Stimulated activated CD4-positive, alpha-beta T cell treated with anti-CD3 and anti-CD28 coated beads, Interleukin-15, amount 100 ng/mL, for 1 hour (primary cell): ENCODE measurements at places on chromosomes 1 and 21.

- DNase-seq, result no peak
Observed at GRCh38 chr1:243686159-243686558, 163.9 kb downstream of the AKT3 start.

DNA sequence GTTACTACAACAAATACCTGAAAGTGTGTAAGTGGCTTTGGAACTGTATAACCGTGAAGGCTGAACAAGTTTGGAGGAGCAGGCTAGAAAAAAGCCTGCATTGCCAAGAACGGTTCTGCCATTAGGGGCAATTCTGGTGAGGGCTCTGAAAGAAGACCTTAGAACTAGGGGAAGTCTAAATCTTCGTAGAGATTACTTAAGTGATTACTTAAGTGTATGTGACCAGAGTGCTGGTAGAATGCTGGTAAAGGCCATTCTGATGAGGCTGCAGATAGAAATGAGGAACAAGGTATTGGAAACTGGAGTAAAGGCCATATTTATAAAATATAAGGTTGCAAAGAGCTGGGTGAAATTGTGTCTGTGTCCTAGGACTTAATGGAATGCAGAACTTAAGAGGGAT, 158.0 kb downstream of the CLIC6 start:
- no peak for DNase-seq

DNA sequence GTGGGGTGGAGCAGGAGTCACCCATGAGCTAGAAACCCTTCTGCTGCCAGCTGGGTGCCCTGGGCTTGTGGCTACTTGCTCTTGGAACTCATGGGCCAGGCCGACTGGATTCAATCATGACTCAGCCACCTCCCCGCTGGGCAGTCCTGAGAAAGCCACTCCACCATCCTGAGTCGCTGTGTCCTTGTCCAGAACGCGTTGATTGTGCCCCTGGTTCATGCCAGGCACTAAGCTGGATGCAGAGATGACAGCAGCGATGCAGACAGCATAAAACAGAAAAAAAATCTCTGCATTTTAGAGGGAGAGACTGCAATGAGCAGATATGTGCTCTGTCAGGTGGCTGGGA, 10.6 kb downstream of the PADI1 start:
- no peak for DNase-seq

- DNase-seq, result no peak
Observed at GRCh38 chr1:200279810-200280411, 129.9 kb downstream of the ZNF281 start.

DNA sequence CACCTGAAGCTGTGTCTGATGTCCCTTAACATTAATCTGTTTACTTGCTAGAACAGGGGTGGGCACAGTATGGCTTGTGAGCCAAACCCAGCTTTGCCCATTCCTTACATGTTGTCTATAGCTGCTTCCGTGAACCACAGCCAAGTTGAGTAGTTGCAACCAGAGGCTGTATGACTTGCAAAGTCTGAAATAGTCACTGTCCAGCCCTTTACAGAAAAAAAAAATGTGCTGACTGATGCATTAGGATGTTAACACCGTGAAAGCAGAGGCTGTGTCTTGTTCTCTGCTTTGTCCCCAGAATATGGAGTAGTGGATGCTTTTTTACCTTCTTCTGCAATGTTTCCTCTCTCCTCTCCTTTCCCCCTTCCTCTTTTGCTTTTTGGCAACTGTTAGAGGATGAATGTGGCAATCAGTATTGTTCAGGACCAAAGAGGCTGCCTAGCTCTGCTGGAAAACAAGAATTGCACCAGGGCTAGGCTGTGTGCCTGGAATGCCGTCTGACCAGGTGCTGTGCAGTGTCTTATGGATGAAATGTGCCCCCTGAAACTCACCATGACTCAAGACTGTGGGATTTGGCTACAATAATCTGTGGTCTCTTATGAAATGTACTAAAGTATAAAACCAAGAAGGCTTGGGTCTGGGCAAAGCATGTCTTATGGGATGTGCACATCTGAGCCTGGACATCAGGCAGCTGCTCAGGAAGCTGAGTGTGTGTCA, 79.6 kb upstream of the GCLM start:
- no peak for DNase-seq

DNA sequence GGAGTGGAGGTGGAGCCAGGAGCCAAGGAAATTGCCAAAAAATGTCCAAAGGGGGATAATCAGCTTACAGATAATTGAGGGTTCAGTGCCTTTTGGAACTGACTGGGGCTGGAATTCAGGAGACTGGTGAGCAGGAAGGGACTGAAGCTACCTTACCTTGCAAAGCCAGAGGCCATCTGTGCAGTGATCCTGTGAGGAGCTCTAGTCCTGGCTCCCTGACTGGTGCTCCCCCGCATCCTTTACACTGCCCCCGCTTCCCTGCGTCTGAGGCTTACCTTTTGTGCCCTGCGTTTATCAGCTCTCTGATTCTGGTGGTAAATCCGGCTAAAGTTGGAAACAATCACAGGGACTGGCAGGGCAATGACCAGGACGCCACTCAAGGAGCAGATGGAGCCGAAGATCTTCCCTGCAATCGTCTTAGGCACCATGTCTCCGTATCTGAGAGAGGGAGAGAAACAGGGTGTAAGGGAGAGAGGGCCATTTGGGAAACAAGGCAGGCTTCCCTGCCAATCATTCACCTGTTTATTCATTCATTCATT, 31.0 kb downstream of the DDX20 start:
- DNase-seq, result no peak

DNA sequence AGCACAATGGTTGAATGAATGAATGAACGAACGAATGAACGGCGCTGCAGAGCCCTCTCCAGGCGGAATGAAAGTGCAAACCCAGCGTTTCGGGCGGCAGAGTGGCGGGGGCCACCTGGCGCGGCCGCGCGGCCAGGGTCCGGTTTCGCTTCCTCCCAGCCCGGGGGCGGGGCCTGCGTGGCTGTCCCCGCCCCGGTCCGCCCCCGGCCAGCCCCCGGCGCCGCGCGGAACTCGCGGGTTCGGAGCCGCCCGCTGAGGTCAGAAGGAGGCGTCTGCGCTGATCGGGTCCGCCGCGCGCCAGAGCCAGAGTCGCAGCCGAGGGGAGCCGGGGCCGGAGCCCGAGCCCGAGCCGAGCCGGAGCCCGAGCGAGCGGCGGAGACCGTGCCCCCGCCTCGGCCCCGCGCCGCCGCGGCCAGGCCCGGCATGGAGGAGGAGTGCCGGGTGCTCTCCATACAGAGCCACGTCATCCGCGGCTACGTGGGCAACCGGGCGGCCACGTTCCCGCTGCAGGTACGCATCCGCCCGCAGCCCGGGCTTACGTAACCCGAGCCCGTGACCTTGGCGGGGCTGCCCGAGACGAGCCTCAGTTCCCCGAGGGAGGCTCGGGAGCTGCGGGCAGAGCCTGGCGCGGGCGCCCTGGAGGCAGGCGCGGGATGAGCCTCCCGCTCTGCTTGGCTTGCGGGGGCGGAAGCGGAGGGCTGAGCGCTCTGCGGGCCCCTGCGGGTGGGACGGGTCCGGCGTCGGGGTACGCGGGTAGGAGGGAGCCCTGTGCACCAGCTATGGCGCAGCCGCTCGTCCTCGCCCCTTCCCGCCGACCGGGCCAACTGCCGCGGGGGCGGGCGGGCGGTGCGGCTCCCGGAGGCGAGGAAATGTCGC, at the start of gene PDXK:
Gene PDXK (plus strand): TSS at position 258 of the 876 bp plus-strand sequence. CDS start 166 bp downstream, at position 424.
- peak; percentile 54 for DNase-seq

DNA sequence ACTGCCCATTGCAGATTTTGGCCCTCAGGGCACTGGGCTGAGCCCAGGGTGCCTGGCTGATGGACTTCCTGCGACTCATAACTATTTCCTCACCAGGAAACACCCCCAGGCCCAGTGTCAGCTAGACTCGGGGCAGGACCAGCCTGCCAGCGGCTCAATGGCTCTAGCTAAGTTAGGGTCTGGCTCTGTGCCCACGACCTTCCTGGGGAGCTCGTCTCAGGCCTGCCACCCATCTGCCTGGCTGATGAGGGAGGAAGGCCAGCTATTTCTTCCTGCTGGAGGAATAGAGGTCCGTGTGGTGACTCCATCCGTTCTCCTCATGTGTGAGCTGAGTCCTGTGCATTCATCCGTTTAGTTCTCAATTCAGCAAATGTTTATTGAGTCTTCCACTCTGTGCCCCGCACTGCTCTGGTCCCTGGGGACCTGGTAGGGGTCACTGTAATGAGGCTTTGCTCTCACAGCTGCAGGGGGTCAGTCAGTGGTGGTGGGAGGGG, 44.5 kb downstream of the KIRREL1 start:
- DNase-seq, result no peak

- DNase-seq, result no peak
Observed at GRCh38 chr1:32759997-32760623, 57.0 kb downstream of the YARS1 start.

DNA sequence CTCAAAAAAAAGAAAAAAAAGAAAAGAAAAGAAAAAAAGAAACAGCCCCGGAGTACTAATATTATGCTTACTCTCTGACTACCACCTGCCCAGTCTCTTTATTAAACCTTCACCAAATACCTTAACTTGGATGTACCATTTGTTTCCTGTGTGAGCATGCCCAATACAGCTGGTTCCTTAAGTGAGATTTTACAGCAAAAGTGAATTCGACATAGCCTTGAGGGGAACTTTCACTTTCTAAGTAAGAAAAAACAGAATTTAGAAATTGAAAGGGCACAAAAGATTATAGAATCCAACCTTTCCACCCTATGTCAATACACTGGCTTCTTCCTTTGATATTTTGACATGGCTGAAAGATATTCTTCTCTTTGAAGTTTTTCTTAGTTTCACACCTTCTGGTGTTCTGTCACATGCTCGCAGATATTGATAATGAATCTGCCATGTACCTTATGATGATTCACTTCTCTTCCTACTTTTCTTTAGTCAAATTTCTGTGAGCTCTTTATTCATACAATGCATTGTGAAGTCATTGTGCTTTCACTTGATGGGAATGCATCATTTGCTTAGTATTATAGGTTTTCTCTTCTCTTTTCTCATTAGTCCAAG, 5.2 kb upstream of the GIPC2 start:
- no peak for DNase-seq

GRCh38 chr1:82879701-82880305, 1079.1 kb downstream of the ADGRL2 start:
- DNase-seq, result no peak

- DNase-seq, result no peak
Observed at GRCh38 chr1:41382480-41383090, 21.4 kb downstream of the FOXO6 start.

GRCh38 chr1:26994020-26994786, 711 bp downstream of the TRNP1 start:
- no peak for DNase-seq

- no peak for DNase-seq
Observed at GRCh38 chr1:85398391-85399064, 66.4 kb downstream of the DDAH1 start.

DNA sequence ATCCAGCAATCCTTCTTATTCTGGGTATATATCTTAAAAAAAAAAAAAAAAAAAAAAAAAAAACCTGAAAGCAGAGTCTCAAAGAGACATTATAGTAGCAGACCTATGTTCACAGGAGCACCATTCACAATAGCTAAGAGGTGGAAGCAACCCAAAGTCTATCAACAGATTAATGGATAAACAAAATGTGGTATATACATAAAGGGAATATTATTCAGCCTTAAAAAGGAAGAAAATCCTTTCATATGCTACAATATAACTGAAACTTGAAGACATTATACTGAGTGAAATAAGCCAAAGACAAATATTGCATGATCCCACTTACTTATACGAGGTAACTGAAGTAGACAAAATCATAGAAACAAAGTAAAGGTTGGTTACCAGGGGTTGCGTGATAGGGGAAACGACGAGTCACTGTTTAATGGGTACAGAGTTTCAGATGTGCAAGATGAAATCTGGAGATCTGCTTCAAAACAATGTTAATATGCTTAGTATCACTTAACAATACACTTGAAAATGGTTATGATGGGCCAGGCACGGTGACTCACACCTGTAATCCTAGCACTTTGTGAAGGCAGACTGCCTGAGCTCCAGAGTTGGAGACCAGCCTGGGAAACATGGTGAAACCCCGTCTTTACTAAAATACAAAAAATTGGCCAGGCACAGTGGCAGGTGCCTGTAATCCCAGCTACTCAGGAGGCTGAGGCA, 29.5 kb downstream of the PIK3R3 start:
- DNase-seq, result no peak

DNA sequence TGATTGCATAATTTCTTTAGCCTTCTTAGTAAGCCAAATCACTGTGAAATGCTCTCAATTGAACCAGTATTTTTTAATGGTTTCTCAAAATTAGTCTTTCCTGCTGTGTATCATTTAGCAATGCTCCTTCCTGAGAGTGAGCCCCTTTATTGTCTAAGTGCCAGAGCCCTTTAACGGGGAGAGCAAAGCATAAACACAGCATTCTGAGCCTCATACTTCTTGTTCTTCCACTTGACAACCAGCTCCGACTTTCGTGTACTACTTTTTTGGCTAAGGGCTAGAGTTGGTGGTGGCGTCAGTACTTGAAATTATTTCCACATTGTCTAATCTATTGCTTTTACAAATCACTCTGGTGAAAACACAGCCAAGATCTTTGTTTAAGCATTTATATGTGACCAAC, 299.0 kb downstream of the TPR start:
- no peak for DNase-seq

DNA sequence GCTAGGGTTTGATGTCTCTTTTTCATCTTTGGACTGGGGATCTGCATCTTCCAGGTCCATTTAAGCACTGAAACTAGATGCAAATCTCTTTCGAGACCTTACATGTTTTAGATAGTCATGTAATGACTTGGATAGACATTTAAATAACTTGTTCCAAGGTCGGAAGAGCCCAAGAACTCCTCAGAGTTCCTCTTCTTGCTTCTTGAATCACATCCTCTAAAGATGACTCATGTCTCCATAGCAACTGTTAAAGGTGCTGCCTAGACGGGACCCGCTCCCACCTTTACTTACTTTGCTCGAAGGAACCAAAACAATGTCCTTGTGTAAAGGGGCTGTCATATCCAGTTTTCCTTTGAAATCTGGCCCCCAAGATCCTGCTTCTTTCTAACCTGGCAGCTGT, 130.0 kb downstream of the EDEM3 start:
- DNase-seq, result no peak

DNA sequence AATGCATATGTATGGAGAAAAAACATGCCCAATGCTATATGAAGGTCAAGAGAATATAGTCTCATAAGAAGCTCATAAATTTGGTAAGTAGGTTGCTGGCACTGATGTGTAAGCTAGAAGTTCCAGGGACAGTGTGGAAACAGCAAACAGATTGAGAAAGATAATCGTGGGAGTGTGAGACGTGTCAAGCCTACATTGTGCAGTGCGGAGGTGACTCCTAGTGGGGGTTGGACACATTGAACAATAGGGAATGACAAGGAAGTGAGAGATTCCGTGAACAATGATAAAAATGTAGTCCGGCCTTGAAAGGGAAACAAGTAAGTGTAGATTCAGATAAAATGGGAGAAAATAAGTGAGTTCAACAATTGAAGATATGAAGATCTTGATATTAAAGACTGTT, 788.4 kb upstream of the PRMT6 start:
- DNase-seq, result no peak

GRCh38 chr1:61079898-61080336, 2.4 kb upstream of the NFIA start:
- no peak for DNase-seq

DNA sequence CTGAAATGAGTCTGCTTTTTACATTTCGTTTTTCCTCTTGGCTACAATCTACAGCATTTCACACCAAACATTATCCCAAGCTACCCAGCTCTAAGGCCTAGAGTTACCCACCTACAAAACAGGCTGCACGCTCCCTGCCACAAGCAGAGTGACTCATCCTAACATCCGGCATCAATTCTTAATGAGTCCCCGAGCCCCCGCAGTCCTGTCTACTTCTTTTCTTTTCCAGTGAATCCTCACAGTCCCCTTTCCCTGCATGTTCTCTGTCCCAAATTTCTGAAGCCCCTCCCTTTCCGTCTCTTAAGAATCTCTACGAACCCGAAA, 650 bp downstream of the PCNX2 start:
- DNase-seq, result peak; percentile 20
